K562 (cell line): ENCODE measurements at places on chromosomes 7 and 10. TPM values are rescaled to one million over a fixed set of nuclear protein-coding genes. Genes with fewer than 3 reads are reported as not detected.

ADIRF gene
- total RNA-seq, result 0.27 TPM in 1 of 2 replicates, not detected in the other

NPC1L1 gene
- 0.02 and 0.07 TPM in 2 replicates for total RNA-seq

NUPR2 gene
- not detected in 2 replicates for total RNA-seq

DNA sequence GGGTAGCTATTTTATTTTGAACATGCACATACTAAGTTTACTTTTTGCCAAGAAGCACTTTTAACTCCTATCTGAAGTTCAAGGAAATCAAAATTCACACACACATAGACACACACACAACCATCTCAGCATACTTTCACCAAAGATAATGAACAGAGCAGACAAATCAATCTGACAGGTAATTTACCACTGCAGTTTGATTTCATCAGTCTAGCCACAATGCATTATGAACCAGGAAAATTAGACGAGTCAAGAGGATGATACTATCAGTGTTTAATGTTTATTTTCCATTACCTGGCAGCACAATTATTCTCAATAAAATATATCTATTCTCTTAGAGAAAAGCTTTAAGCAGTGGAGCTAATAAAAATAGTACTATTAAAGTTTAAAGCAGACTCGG lies 147.9 kb downstream of the ARHGAP12 start:
- no peaks in the 10 kb centered on the region for H3K36me3 ChIP-seq
- no peak for DNase-seq
- no peaks in the 10 kb centered on the region; the same call in 2 of the 3 replicates for H3K27me3 ChIP-seq

DNA sequence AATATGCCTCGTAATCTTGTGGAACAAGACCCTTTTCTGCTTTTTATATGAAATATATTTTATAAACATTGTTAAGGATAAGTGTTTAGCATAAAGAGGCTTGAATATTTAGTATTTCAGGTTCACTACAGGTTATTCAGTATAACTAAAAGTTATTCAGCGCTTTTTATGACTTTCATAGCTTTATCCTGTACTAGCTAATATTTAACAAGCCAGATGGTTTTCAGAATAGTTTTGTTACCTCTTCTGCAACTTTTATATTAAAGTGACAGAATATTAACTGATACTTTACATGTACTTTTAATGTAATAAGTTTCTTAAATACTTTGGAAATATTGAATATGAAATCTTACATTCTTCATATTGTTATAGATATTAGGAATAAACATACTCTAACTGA lies 75.4 kb downstream of the CYP51A1 start:
- H3K27ac ChIP-seq, result no peak overlapping the region
- peaks cover 13% of the 10 kb centered on the region; the same call in 2 of the 3 replicates for H3K36me3 ChIP-seq
- no peak overlapping the region for H3K4me3 ChIP-seq
- DNase-seq, result no peak
- H3K27me3 ChIP-seq, result no peaks in the 10 kb centered on the region

- H3K27me3 ChIP-seq, result no peaks in the 10 kb centered on the region
- no peak overlapping the region for H3K4me3 ChIP-seq
- H3K36me3 ChIP-seq, result no peaks in the 10 kb centered on the region
- H3K4me1 ChIP-seq, result no peaks in the 10 kb centered on the region
- DNase-seq, result no peak
These were observed 163.6 kb downstream of the GNAT3 start for GRCh38 chr7:80348223-80348622.

DNA sequence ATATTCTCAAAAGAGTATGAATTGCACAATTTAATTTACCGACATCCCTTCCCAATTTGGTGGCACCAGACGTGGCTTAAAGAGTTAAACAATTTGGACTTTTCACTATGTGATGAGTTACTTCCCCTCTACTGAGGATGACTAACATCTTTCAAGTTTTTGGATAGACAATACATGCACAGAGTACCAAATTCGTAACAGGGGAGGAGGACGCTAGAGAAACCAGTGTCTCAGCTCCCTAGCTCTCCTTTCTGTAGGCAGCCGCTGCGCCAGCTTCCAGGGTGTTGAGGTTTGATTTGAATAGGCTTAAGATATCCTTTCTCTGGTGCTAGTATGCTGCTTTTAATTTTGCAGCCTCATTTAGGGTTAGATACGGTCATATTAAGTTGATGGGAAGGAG lies 69.2 kb downstream of the GNA12 start:
- no peak overlapping the region for H3K27ac ChIP-seq
- peaks cover 11% of the 10 kb centered on the region for H3K4me1 ChIP-seq
- H3K36me3 ChIP-seq, result no peaks in the 10 kb centered on the region; the same call in 2 of the 3 replicates
- no peak overlapping the region for H3K4me3 ChIP-seq

DNA sequence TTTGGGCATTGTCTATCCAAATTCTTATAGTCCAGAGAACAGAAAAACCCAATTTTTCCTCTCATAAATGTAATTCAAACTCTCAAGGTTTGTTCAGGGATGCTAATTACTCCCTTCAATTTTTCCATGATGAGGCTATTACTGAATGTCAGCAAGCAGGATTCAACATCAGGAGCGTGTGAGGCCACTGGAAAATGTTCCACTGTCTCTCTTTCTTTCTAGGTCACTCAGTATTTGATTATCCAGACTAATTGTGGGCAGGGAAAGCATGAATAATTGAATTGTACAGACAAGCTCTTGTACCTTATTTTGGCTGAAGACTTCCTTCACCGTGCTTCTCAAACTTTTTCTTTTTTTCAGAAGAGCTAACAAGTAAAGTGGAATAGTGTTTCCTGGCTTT lies 30.7 kb downstream of the THNSL1 start:
- H3K27ac ChIP-seq, result no peak overlapping the region
- H3K36me3 ChIP-seq, result no peaks in the 10 kb centered on the region
- H3K4me1 ChIP-seq, result peaks cover 18% of the 10 kb centered on the region; the same call in 2 of the 3 replicates
- no peak overlapping the region for H3K4me3 ChIP-seq
- H3K27me3 ChIP-seq, result no peaks in the 10 kb centered on the region
